Activated T-cell treated with anti-CD3 and anti-CD28 coated beads, Interleukin-2, amount 50 U/mL, for 48 hours (primary cell): ENCODE measurements at places on chromosomes 7 and 10.

GRCh38 chr10:130967784-130968183, 343.7 kb downstream of the TCERG1L start:
- DNase-seq: no peak

GRCh38 chr10:43083764-43084163, 6.9 kb downstream of the RET start:
- DNase-seq: no peak

- DNase-seq: no peak
Measured at GRCh38 chr10:110492069-110492822, 5.5 kb upstream of the DUSP5 start.

DNA sequence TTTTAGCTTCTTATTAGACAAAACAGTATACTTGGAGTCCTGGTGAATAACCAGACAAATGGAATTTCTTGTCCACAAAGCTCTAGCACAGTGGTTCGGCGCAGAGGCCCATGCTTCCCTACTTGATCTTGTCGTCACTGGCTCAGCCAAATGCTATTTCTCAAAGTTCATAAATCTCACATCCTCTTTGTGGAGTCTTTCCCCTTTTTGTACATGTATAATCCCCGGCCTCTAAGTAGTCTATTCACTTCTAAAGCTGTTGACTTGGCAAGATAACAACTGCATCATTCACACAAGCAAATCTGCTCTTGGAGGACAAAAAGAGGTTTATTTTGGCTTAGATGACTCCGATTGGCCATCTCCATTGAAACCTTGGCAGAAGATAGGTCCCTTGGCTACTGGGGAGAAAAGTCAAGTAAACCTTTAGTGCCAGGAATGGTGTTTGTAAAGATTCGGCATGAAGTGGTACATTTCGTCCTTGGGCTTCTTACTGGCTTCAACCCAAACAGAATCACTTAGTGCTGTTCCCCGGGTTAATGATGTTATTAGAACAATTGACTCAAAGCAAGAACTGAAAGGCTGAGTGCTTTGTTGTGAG, 5.1 kb upstream of the AKR1E2 start:
- no peak for DNase-seq

DNA sequence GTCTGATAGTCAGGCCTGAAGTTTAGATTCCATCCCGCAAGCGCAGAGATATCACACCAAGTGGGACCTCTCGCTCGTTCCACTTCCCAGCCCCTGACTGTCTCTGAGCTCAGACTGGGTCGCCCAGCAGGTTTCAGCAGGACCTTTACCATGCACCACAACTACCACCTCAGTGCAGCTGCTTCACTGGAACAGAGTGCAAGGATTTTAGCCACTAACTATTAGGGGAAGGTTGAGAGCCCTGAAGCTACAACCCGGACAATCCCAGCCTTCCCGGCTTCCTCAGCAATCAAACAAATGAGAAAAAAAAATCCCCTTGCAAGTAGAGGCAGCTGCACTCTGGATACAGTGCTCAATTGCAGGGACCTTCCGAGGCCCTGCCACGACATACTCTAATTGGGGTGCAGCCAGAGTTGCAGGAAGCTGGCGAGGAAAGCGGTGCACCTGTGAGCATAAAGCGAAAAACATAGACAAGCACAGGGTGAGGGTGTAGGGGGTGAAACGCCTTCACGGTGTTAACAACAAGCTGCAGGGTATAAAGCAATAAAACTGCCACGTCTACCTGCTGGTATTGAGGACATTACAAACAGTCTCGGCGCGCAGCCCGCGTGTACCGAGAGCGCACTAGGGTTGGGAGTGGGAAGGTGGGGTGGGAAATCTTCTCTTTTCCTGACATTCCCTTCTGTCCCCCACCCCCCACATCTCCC, 2.6 kb upstream of the DLX6 start:
- DNase-seq: no peak
